ENCODE measurements at places on chromosomes 16 and 17.

GRCh38 chr17:76948726-76949342 lies 80.6 kb downstream of the MGAT5B start:
- no peak for DNase-seq

GRCh38 chr16:483341-484075 lies 44.0 kb upstream of the CAPN15 start:
- no peak for DNase-seq

DNA sequence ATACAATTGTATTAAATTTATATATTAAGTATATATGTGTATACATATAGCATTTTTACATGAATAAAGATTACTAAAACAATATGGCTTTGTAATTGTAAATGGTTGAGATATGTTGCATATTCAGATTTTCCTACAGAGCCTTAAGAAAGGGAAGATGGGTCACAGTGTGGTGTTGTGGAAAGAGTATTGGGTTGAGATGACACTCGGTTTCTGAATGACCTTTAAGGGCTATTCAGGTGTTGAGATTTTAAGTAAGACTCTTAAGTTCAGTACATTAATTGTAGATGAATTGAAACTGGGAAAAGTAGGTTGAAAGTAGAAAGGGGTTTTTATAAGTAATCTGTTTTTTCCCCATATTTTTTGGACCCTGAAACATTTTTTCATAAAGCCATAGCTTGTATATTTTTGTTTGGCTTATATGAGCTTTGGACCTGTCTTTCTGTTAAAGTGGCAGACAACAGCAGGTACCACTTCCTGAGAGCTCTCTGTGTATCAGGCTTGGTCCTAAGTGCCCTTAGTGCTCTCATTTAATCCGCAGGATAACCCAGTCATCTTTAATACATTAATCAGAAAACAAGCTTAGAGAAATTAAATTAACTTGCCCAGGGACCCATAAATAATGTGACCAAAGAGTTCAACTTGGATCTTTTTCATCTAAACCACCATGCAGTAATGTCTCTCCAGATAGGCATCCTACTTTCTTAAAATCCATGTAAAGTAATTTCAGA lies 48.5 kb upstream of the MRC2 start:
- DNase-seq: no peak

- DNase-seq: no peak
Observed at GRCh38 chr16:24759006-24759405, 29.6 kb downstream of the TNRC6A start.

DNA sequence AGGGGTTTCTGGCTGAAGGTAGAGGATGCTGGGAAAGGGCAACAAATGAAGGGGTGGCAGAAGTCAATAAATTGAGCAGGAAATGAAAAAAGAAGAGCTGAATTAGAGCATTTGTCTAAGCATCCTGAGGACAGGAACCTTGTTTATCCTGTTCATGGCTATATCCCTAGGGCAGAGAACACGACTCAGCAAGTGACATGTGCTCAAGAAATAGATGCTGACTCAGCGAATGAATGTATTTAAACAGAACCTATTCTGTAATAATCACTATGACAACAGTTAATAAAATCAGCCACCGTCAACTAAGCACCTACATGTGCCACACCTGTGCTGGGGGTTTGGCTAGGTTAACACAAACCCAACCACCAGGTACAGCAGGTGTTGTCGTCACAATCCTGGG lies 80.3 kb downstream of the CDK5R1 start:
- no peak for DNase-seq

DNA sequence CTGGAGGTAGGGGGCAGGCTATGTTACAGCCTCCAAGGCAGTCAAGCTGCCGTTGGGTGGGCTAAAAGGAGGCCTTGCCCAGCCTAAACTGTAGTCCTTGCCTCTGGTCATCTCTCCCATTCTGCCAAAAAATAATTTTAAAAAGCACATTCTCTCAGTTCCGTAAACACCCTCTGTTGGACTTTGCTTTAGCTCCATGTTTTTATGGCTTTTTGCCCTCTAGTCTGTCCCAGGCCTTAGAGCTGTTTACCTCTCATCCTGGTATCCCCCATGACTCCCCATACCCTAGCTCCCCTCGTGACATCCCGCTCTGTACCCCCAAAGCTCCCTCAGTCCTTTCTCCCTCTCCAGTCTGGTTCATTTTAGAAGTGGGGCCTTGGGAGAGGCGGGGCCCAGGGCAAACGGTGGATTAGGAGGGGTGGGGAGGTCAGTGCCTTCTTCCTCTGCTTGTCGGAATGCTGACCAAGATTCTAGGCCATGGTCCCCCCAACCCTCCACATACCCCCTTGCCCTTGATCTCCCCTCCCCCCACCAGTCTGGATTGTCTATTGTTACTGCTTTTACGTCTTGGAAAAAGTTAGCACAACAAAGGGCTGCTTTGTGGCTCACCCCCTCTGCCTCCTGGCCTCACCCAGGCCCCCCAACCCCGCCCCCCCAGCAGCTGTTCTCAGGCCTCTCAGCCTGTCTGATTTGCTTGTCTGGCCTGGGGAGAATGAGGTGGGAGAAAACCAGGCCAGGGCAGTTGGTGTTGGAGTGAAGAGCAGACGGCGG lies 18.4 kb downstream of the GJD3 start:
- DNase-seq: no peak

DNA sequence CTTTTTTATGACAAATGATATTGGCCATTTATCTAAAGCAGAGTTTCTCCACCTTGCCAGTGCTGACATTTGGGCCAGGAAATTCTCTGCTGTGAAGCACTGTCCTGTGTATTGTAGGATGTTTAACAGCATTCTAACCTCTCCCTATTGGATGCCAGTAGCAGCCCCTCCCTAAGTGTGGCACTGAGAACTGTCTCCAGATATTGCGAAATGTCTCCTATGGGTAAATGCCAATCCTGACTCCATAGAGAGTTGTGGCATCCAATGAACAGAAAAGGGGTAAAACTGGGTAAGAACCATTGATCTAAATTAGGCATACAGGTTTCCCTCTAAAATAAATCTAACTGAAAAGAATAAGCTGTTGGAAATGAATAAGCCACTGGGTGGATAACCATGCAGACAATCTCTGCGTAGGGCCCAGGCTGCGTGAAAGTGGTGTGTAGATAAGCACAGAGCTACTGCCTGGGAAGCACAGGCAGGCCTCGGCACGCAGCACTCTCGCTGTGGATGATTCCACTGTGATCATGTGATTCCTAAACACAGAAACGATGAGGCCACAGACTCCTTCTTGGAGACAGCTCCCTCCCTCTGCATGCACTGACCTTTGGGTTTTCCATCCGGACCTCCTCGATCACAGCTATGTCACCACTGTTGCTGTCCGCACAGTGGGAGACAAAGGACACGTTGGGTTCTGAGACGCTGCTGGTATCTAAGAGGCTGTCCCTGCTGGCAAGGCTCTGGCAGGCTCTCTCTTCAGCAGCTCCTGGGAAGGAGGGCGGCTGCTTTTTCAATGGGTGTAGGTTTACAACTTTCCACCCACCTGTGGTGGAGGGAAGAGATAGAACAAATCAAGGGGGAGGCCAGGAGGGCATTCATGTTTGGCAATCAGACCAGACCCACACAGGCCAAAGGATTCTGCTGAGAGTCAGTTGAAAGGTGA lies 44.1 kb downstream of the GTF3C1 start:
- peak; percentile 59 for DNase-seq

DNA sequence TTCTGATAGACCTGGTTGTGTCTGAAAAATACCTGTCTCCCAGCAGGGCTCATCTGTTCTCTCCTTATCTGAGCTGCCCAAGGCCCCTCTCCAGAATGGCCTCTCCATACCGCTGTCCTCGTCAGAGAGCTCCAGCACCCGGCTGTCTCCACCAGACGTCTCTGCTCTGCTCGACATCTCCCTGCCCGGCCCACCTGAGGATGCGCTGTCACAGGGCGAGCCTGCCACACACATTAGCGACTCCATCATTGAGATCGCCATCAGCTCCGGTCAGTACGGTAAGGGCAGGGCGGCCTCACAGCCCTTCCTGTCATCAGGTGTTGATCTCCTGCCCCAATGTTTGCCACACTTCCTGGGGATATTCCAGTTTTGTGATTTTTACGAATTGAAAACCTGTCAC lies 10.2 kb upstream of the JPT2 start:
- DNase-seq: no peak

- peak; percentile 89 for DNase-seq
Observed at GRCh38 chr17:42266918-42267766, 9.0 kb downstream of the STAT5B start.

DNA sequence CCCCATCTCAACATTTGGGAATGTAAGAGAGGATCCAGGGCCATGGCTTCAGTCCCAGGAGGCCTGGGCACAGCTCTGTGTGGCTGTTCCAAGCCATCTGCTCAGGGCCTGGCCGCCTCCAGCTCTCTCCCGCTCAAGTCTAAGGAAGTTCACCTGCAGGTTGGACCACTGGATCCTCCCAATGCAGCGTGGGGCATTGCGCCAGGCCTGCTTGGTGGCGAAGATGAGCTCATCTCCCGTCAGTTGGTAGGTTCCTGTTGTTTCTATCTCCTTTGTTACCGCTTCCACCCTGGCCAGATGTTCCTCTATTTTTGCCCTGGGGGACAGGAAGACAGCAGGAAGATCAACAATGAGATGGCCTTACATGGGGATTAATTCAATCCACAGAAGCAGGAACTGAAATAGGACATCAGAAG lies 17.5 kb downstream of the NOS2 start:
- no peak for DNase-seq

- no peak for DNase-seq
Observed at GRCh38 chr16:77335652-77336234, 99.1 kb downstream of the ADAMTS18 start.

DNA sequence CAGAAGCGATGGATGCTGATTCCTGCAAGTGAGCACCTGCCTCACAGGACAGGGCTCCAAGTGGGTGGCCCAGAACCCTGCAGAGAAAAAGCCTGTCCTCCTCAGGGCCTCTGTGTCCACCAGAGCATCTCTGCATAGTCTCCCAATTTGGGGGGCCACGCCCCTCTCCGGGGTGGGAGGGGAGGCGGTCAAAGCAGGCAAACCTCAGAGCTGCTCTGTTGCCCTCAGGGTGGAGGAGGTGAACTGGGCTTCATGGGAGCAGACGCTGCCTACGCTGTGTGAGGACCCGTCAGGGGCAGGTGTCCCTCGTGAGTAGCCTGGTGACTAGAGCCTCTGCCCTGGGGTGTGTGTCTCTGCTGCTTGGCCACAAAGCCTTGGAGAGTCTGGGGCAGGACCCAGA lies 19.3 kb downstream of the TRPV2 start:
- no peak for DNase-seq

- DNase-seq: no peak
Observed at GRCh38 chr16:48820379-48820778, 210.4 kb upstream of the N4BP1 start.

GRCh38 chr17:53270936-53271335 lies 551.8 kb upstream of the KIF2B start:
- DNase-seq: no peak

GRCh38 chr16:14280541-14280940 lies 209.4 kb downstream of the MRTFB start:
- no peak for DNase-seq

DNA sequence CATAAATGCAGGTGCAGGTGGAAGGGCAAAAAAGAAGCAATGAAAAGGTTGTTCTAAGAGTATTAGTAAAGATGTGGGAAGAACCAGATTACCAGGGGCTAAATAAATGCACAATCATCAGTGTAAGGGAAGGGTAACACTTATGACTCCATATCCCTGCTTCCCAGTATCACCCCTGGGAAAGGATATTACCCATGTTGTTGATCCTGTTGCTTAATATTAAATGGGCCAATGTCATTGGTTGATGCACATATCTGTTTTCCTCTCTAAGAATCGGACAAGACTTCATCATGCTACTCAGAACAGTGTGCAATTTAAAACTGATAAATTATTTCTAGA lies 34.7 kb upstream of the ABCA6 start:
- DNase-seq: no peak

- DNase-seq: no peak
Observed at GRCh38 chr16:23687034-23687808, 8.5 kb downstream of the PLK1 start.

DNA sequence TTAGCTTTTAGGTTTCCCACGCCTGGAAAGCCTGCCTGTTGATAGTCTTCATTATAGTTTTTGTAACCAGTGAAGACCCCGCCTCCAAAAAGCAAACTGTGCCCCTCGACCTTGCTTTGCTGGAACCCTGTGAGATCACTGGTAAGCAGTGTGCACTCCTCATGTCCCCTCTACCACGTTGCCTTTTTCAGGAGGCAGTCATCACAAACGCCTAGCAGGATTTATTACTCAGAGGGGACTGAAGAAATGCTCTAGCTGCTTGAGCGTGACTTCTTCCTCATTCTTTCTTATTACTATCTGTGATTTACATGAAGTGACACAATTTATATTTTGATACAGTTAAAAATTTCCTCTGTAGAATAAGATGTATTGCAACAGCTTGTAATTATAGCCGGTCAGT lies 6.5 kb upstream of the KRTAP3-1 start:
- no peak for DNase-seq

- DNase-seq: no peak
Observed at GRCh38 chr16:2523801-2524231, 3.6 kb downstream of the AMDHD2 start.

- DNase-seq: peak; percentile 7
Observed at GRCh38 chr17:35895636-35896587, 15.8 kb upstream of the CCL5 start.

DNA sequence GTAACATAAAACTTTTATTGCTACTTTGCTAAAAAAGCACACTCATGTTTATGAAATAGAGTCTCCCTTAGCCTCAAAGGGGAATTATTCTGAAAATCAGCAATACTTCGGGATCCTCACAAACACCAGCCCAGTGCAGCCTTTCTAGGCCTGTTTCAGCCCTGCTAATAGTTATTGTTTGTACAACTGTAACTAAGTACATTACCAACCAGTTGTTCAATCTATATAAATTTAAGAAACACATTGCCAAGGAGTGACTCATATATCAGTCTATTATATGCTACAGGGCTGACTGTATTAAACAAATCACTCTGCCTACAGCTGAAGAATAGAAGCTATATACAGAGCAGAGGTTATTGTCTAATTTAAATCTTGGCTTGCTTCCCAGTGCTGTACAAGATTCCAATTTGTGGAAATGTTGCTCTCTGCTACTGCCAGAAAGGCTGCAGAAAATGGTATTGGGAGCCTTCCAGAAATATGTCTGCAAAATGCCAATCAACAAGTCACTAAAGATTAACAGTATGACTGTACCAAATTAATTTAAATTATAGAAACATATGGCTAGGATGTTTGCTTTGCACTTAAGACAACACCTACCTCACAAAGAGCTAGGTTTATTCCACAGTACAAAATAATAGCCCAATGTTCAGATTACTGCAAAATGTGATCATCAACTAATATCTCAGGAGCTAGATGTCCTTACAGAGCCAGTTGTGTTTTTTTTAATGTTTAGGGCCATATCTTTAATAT lies 49.7 kb downstream of the TOX3 start:
- DNase-seq: no peak
